ENCODE measurements at places on chromosomes 12 and 14.

DNA sequence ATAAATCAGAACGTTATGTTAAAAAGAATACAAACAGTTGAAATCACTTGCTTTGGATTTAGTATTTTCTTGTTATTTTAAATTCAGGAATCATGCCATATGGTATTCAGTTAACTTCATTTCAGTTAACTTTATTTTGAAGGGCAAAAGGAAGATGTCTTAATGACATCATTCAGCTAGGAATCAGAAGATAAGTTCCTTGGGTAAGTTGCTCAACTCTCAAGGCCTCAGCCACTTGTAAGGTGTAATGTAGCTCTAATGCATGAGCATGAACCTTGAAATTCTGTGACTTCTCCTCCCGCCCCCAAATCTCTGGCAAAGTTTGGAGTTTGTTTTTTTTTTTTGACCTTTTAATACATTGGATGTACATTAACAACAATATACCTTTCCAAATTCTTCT is 42.6 kb downstream of the FRS2 start:
- no peak for DNase-seq

- no peak for DNase-seq
These were observed 277.9 kb downstream of the SSPN start for GRCh38 chr12:26473291-26473690.

GRCh38 chr12:43147878-43148277 is 404.1 kb downstream of the ADAMTS20 start:
- no peak for DNase-seq

- no peak for DNase-seq
These were observed 96.3 kb downstream of the CACNA1C start for GRCh38 chr12:2149091-2149490.

GRCh38 chr12:108302403-108303311 is 36.5 kb downstream of the CMKLR1 start:
- no peak for DNase-seq

- DNase-seq, result no peak
These were observed 1.6 kb downstream of the ACVR1B start for GRCh38 chr12:51953089-51953488.

DNA sequence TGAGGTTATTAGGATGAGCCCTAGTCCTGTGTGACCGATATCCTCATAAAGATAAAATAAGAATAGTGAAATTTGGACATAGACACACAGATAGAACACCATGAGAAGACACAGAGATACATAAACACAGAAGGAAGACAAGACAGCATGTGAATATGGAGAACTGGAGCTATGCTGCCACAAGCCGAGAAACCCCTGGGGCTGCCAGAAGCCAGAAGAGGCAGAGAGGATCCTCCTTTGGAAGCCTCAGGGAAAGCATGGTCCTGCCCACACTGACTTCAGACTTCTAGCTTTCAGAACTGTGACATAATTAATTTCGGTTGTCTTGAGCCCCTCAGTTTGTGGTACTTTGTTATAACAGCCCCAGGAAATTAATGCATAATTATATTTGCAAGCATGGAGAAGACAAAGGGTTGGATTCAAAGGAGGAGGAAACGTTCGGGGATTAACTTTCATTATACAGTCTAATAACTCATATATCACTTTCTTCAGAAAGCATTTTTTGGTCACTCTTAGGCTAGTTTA is 1501.8 kb upstream of the FLRT2 start:
- no peak for DNase-seq

- DNase-seq, result no peak
These were observed 207.3 kb downstream of the ANO2 start for GRCh38 chr12:5737778-5738177.

DNA sequence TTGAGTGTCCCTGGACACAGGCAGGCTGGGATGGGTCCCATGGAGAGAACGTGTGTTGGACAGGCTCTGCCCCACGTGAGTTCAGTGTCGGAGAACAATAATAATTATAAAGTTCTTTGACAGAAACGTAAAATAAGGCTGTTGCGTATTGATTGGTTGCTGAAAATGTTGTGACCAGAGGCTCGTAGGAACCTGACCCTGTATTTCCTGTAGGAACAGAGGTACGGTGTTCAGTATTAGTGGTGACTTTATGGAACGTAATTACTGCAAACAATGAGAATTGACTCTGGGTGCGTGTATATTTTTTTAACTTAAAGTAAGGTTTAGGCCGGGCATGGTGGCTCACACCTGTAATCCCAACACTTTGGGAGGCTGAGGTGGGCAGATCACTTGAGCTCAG is 7.8 kb downstream of the MTA1 start:
- DNase-seq, result no peak

All from T-helper 9 cell (primary cell).